ENCODE measurements at places on chromosomes 12 and 14.

DNA sequence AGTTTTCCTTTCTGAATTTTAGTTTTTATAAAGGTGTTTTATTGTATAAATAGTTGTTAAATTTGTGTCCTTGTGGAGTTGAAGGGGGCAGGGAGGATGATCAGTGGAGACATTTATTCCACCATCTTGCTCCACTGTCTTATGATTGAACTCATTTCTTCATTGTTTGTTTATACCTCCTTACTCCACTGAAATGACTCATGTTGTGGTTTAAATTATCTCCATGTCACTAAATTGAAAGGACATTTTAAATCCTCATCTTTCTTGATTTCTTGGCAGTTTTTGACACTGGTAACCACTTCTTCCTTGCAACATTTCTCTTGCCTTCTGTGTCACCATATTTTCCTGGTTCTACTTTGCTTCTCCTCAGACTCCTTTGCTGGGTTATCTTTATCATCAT, 23.6 kb upstream of the FERMT2 start:
- DNase-seq: peak; percentile 56

GRCh38 chr12:32261638-32262037, 137.7 kb upstream of the FGD4 start:
- DNase-seq: no peak

- DNase-seq: no peak
These were observed 2.6 kb downstream of the TSPAN8 start for GRCh38 chr12:71155225-71155624.

GRCh38 chr12:69517406-69517805, 47.2 kb downstream of the FRS2 start:
- DNase-seq: no peak

DNA sequence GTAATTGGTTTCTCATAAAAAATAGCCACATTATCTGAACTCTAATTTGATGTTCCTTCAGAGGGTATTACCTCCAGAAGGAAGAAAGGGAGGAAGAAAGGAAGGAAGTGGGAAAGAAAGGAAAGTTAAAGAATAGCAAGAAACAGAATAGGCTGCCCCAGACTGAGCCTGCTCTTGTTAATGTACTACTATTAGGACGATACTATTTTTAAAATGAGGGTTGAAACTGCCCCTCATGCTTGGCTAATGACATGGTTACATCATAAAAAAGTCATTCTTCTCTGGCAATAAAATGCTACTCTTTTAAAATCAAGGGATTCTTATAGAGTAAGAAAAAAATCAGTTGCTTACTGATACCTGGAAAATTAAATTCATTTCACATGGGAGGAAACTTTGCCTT, 253.0 kb downstream of the KTN1 start:
- DNase-seq: no peak

DNA sequence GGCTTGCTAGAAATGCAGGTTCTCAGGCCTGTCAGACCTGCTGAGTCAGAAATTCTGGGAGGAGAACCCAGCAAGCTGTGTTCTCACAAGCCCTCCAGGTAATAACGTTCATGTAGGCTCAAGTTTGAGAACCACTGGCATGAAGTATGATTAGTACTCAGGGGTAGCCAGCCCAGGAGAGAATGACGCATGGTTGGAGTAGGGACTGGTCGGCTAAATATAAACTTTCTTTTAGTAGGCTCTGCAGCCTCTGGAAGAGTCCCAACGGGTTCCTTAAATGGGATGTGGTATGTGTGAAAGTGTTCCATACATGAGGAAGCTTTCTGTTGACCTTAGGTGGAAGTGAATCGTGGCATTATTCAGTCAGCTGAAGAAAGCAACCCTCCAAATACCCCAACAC, 209.3 kb downstream of the SLC41A2 start:
- no peak for DNase-seq

DNA sequence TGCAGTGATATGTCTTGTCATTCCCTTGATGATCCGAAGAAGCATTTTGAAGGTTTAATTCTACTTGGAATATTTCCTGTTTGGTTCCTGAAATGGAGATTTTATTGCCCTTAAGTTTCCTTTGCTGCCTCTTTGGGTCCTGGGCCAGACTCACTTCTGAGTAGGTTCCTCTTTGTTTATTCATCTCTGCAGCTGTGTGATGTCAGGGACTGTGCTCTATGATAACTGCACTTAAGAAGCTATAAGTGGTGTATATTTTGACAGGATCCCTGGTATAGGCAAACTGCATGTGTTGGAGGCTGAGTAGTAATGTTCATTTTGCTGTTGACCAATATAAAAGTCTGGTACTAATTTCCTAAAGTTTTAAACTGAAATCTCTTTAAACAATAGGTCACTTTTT, at the start of gene KLRC4:
KLRC4 (minus strand) TSS at position 366 of the 400 bp plus-strand sequence; CDS start at position 184, 182 bp downstream.
- DNase-seq: no peak

GRCh38 chr12:17661250-17661649, 428.7 kb downstream of the RERGL start:
- no peak for DNase-seq

DNA sequence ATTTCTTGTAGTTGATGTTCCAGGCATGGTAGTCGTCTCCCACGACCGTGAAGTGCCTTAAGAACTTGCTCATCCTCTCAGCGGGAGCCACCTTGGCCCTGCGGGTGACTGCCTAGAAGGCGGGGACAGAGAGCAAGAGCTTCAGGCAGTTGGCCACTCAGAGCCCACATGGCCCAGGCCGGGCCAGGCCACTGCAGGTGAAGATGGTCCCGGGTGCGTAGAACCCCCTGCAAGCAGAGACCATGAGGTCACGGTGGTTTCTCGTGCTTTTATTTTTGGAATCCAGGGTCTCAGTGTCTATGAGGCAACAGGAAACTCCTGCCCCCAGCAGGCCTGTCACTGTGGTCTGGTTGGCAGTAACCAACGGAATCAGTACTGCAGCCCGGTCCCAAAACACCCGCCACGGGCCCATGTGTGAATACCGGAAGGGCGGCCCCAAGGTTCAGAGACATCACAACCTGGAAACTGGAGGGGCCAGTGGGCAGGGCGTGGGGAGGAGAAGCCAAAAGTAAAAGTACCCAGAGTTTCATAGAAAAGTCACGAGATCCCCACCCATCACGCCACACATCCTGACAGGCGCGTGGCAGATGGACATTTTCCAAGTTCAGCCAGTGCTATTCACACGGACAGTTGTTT, 27.5 kb downstream of the HVCN1 start:
- DNase-seq: no peak

- no peak for DNase-seq
These were observed 85.1 kb downstream of the ATP23 start for GRCh38 chr12:58026426-58026825.

- no peak for DNase-seq
These were observed 2.0 kb downstream of the SMARCD1 start for GRCh38 chr12:50087151-50087550.

DNA sequence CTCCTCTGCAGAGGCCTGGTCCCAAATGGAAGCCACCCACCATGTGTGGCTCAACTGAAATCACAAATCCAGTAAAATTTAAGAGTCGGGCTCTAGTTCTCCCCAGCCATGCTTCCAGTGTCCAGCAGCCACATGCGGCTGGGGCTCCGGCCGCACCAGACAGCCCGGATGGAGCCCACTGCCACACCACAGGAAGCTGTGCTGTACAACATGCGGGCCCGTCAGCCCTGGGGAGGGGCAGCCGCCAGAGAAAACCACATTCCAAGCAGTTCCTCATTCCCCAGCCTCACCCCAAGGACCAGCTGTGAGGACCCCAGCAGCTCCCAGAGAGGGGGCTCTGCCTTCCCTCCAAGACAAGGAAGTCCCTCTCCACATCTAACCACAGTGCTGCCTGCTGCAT, 135.0 kb downstream of the NCOR2 start:
- DNase-seq: no peak

- no peak for DNase-seq
These were observed 58.8 kb downstream of the TMX1 start for GRCh38 chr14:51298895-51299294.

DNA sequence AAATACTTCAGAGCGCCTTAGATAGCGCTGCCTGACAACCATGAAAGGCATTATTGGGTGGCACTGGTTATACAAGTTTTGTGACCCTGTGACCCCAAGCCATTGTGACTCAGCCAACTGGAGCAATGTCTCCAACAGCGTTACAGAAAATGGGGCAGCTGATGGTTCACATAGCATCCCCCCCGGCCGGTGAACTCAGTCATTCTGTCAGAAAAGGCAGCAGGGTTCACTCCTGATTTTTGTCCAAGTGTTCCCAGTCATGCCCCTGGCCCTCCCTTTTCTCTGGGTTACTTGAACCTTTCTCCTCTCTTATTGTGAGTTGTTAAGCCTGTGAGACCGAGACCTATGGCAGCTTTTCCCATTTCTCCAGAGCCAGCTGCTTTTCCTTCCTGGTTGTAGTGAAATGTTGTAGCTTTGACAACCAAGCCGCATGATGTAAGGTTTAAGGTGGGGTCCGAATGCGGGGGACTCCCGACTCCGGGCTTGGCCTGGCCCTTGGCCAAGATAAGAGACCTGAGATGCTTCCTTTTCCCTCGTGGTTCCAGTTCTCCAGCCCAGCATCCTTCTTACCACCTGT, 22.0 kb downstream of the CD9 start:
- no peak for DNase-seq

- no peak for DNase-seq
These were observed 38.6 kb upstream of the ACSM4 start for GRCh38 chr12:7265251-7265650.

DNA sequence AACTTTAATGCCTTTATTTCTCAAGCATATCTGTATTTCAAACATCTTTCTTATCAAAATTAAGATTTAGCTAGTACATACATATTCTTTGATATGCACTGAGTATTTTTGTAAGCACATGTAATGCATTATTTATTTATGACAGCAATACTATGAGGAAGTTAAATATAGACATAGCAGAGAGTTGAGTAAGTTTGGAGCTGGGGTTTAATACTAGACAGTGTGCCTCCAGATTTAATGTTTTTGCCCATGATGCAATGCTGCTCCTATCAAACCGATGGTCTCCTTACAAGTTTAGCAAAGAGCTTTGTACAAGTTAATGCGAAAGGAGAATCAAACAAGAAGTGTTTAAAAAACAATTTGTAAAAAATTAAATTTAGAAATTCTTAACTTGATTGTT, 826.6 kb upstream of the MGAT4C start:
- no peak for DNase-seq

- no peak for DNase-seq
These were observed 47.2 kb downstream of the CCDC91 start for GRCh38 chr12:28237423-28237822.

DNA sequence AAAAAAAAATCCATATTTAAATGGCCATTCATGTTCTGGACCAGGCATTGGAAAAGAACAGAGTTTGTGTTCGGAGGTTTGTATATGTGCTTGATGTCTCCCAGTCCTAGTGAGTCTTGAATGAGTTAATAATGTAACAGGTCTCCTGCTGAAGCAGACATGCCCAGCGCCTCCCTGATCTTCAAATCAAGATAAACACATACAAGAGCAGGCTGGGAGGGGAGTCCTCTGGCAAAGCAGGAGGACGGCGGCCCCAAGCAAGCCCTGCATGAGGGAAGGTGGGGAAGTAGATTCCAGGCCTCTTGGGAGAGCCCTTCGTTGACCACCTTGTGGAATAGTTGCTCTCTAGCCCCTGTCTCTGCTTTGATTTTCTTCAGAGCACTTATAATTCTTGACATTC, 156.3 kb downstream of the ZFP36L1 start:
- DNase-seq: no peak

- DNase-seq: no peak
These were observed 6.3 kb upstream of the CDH24 start for GRCh38 chr14:23063601-23064000.

- no peak for DNase-seq
These were observed 97.7 kb downstream of the ETV6 start for GRCh38 chr12:11746940-11747716.

GRCh38 chr12:97142737-97143410, 235.8 kb downstream of the NEDD1 start:
- DNase-seq: no peak

GRCh38 chr12:50647479-50647878, 116.4 kb upstream of the ATF1 start:
- no peak for DNase-seq

- DNase-seq: no peak
These were observed 4.3 kb downstream of the VAMP1 start for GRCh38 chr12:6466184-6466573.

DNA sequence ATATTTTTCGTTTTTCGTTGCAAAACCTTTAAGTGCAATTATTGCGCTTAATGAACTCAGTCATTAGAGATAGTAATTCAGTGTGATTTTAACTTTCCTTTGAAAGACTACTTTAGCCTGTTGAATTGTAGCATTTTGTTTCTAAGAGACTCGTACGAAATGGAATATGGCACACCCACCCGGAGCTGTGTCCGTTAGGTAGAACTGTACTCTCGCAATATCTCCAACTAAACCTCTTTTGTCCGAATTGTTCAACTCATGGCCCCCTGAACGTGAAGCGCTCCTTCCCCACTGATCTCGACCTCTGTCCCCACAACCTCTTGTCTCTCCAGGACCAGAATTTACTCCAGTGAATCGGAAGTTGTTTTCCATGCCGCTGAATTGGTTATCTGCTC, 800 bp downstream of the PCNX4 start:
- DNase-seq: no peak

- no peak for DNase-seq
These were observed 189.7 kb downstream of the ETV6 start for GRCh38 chr12:11839091-11839641.

DNA sequence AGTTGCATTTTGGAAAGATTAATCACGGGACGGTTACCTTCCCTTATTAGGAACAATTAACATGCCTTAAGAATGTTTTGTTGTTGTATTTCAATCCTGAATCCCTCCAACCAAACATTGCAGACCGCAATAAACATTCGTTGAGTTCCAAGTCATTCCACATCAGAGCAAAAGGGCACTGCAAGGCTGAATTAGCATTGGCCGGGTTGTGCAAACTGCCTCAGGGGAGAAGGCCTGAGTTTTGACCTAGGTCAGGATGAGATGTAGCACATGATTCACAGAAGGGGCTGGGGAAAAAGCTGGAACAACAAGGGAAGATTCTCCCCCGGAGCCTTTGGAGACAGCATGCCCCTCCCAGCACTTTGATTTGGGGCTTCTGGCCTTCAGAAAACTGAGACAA, 82.1 kb upstream of the BDKRB2 start:
- peak; percentile 82 for DNase-seq

DNA sequence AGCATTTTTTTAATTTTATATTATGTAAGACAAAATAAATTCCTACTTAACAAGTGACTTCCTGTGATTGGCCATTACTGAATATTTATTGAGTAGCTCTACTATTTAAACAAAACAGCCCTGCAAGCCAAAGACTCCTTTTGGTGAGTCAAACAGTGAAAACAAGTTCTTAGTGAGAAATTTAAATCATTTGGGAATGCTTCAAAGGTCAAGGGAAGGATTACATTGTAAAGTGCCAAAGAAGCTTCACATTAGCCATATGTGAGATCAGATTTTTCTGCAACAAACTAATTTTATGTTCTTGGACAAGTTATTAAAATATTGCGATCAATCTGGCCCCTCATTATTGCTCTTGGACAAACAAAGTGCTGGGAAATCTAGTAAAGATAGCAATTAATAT, 795.4 kb upstream of the MGAT4C start:
- DNase-seq: no peak

DNA sequence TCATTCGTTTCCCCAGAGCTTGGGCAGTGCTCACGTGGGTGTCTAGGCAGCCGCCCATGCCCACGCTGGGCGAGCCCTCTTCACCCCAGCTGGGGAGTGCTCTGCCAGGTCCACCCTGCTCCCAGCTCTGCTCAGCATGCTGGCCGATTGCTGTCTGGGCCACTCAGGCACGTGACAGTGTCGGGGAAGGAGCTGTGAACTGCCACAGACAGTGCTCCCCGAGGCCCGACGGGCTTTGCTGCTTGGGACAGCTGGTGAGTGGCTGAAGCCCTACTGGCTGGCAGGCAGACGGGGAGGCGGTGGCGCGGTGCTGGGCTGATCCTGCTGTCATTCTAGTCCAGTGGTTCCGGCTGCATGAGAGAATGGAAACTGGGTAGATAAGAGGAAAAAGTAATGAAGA, 15.8 kb downstream of the NOC4L start:
- no peak for DNase-seq
